ENCODE measurements at places on chromosomes 3 and 15. TPM values are rescaled to one million over a fixed set of nuclear protein-coding genes. Genes with fewer than 3 reads are reported as not detected.

Gene POC1A
- 14.9 TPM for total RNA-seq

Gene CHDH
- total RNA-seq: 0.29 TPM

Gene VWA5B2
- not detected for total RNA-seq

Gene PLCB2
- total RNA-seq: 90.5 TPM

Gene SCG3
- total RNA-seq: not detected

Gene SPTBN5
- 2.4 TPM for total RNA-seq

Gene EFCC1
- total RNA-seq: 0.21 TPM

Gene PTPN9
- 30.0 TPM for total RNA-seq

Gene TICRR
- 12.9 TPM for total RNA-seq

Gene TXNRD3
- total RNA-seq: 1.2 TPM

Gene KLHL6
- total RNA-seq: 16.9 TPM

Gene MAPKAPK3
- total RNA-seq: 106 TPM

Gene FYCO1
- 14.6 TPM for total RNA-seq

Gene PIGBOS1
- 13.2 TPM for total RNA-seq

Gene EFCAB12
- total RNA-seq: 2.3 TPM

Gene TMIE
- total RNA-seq: not detected

Gene C3orf49
- total RNA-seq: not detected
